Bronchial epithelial cell (primary cell): ENCODE measurements at places on chromosomes 2 and 18. TPM values are rescaled to one million over a fixed set of nuclear protein-coding genes. Genes with fewer than 3 reads are reported as not detected.

MOGAT1 gene
- total RNA-seq = not detected in 2 replicates

GCG gene
- total RNA-seq = not detected in 2 replicates

TMEM185B gene
- total RNA-seq = 20.8 and 21.5 TPM in 2 replicates

CREB1 gene
- 28.3 and 36.9 TPM in 2 replicates for total RNA-seq

FOXD4L1 gene
- 0.13 and 0.26 TPM in 2 replicates for total RNA-seq

NEU4 gene
- not detected in 2 replicates for total RNA-seq

MEP1B gene
- not detected in 2 replicates for total RNA-seq

GLI2 gene
- under 0.01 and 0.26 TPM in 2 replicates for total RNA-seq

CD8B2 gene
- total RNA-seq = not detected in 2 replicates

RNU2-63P gene
- 26.9 TPM in 1 of 2 replicates, not detected in the other for total RNA-seq

CPLX4 gene
- not detected in 2 replicates for total RNA-seq

CDH20 gene
- not detected in 2 replicates for total RNA-seq

HOXD12 gene
- not detected in 2 replicates for total RNA-seq

RAMP1 gene
- 2.1 and 2.3 TPM in 2 replicates for total RNA-seq

CHAC2 gene
- total RNA-seq = 5.0 and 8.8 TPM in 2 replicates

AMER3 gene
- under 0.01 TPM in 1 of 2 replicates, not detected in the other for total RNA-seq

FAM237A gene
- total RNA-seq = not detected in 2 replicates

FBLN7 gene
- under 0.01 and 0.13 TPM in 2 replicates for total RNA-seq

MALL gene
- total RNA-seq = 33.7 and 87.8 TPM in 2 replicates

TPRKB gene
- 18.6 and 21.1 TPM in 2 replicates for total RNA-seq

SOX11 gene
- total RNA-seq = not detected in 2 replicates

LBX2 gene
- 0.53 and 0.77 TPM in 2 replicates for total RNA-seq

MERTK gene
- total RNA-seq = 3.9 and 5.8 TPM in 2 replicates

SCN1A gene
- total RNA-seq = not detected in 2 replicates

NCKAP5 gene
- 0.26 and 1.4 TPM in 2 replicates for total RNA-seq

POTEE gene
- not detected in 2 replicates for total RNA-seq

CD207 gene
- total RNA-seq = not detected in 2 replicates

ANO7 gene
- total RNA-seq = under 0.01 and 0.13 TPM in 2 replicates

SLC4A3 gene
- 1.6 and 3.6 TPM in 2 replicates for total RNA-seq

IL1F10 gene
- not detected in 2 replicates for total RNA-seq

C1GALT1C1L gene
- not detected in 2 replicates for total RNA-seq
